ENCODE measurements at places on chromosomes 16 and 17.

DNA sequence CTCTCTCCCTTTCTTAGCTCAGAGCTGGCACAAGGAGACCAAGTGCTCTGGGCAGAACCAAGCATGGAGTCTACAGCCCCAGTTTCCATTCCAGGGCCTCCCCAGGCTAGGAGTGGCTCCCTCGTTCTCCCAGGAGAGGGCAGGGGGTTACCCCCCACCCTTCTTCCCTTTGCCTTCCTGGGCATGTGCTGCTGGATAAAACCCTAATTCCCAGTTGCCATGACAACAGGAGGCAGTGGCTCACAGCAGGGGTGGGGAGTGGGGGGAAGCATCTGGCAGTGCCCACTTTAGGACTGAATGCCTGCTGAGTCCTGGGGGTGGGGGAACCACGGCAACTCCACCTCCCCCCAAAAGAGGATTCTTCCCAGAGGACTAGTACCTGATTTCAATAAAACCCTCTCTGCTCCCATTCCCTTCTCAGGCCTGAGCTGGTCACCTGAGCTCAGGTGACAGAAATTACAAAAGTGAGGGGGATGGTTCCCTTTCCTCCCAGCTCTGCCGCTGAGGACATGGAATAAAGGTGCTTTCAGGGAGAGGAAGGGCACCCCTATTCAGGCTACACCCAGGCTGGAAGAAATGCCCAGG is 1.8 kb downstream of the MPP2 start:
- peak; percentile 24 for DNase-seq

- no peak for DNase-seq
Observed at GRCh38 chr16:27461483-27462171, 59.7 kb downstream of the IL21R start.

- no peak for DNase-seq
Observed at GRCh38 chr17:37116671-37117185, 168.0 kb downstream of the AATF start.

DNA sequence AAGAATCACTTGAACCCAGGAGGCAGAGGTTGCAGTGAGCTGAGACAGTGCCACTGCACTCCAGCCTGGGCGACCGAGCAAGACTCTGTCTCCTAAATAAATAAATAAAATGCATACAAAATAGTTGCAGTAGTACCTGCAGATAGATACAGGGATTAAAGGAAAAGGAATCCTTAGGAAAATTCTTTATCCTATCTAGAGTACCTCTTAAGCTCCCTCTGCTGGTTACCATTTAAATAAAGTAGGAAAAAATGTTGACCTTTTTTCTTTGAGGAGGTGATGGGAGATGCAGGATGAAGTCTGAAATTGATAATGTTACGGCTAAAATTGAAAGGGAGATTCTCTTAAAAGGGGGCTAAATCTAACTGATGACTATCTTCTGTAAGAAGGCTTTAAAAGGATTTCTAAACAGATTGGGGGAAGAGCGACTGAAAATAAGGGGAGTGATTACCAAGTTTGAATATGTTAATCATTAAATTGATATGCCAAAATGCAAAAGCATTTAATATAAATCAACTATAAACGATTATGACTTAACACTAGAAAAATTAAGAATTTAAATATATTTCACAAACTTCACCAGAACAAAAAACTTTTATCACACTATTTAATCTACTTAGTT is 29.4 kb downstream of the C16orf87 start:
- DNase-seq = peak; percentile 28

DNA sequence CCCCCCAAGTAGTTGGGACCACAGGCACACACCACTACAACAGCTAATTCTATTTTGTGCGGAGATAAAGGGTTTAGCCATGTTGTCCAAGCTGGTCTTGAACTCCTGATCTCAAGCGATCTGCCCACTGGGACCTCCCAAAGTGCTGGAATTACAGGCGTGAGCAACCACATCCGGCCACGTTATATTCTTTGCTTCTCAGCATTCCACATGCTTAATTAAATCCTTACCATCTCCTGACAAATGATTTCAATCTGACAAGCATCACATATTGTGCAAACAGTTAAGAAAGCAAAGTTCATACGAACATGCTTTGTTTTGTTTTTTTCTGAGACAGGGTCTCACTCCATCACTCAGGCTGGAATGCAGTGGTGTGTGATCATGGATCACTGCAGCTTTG is 18.2 kb downstream of the HIGD1B start:
- DNase-seq = no peak

DNA sequence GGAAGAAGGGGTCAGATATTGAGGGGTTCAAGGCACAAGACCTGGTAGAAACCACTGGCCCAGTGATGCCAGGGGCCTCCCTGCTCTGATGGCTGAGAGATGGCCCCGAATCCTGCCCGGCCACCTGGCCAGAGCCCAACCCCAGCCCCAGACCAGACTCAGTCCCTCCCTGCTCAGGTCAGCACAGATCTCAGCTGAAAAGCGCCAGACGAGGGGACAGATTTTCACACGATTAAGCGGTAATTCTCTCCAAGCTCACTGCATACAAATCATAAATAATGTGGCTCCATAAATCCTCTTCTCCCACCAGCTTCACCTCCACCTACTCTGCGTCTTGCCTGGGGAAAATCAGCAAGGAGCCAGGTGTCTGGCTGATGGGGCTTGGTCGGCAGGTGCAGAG is 57.1 kb downstream of the ENGASE start:
- DNase-seq = no peak

GRCh38 chr16:48182979-48183537 is 27.3 kb upstream of the ABCC12 start:
- DNase-seq = no peak

Data from NCI-H345 (cell line).